ENCODE measurements at places on chromosomes 4 and X.

DNA sequence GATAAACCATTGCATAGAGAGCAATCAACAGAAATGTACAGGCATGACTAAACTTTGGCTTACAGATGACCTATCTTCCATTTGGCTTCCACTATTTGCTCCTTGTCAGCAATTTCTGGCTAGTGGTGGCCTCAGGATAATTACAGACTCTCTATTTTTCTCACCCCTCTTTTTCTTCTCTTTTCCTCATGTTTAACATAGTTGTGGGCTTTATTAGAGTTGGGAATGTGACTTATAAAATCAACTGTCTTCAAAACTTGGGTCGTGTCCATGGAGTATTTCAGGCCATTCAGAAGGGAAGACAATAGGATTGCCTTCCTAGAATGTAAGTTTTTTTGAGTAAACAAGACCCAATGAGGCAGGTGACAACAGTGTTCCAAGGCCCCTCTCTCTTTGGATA is 236.2 kb downstream of the FRAS1 start:
- DNase-seq = no peak

- DNase-seq = no peak
Observed at GRCh38 chrX:68660746-68661145, 13.3 kb downstream of the STARD8 start.

DNA sequence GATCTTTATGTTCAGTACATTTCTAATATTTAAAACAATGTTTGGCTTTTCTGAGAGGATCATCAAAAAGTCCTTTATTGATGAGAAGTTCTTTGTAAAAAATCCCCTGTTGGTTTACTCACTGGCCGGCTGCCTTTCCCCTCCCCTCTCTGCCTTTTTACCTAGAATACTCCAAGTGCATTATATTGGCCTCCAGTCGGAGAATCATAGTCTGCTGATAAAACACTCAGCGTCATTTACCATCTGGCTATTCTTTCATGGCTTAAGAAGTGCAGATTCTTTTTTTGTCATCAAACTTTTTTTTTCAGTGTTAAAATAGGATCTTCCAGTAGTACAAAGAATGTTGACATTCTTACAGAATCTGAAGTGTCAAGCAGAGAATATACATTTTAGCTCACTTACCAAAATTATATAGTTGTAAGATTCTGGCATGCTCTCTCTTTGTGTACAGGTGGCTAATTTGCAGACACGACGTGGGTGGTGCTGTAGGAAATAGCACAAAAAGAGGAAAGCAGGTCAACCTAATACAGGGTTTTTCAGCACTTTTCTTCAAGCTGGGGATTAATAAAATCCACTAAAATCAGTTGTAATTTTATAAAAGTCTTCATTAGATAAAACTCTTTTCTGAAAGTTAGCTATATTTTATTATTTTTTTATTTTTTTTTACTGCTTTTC is 731.8 kb downstream of the KCTD8 start:
- no peak for DNase-seq

DNA sequence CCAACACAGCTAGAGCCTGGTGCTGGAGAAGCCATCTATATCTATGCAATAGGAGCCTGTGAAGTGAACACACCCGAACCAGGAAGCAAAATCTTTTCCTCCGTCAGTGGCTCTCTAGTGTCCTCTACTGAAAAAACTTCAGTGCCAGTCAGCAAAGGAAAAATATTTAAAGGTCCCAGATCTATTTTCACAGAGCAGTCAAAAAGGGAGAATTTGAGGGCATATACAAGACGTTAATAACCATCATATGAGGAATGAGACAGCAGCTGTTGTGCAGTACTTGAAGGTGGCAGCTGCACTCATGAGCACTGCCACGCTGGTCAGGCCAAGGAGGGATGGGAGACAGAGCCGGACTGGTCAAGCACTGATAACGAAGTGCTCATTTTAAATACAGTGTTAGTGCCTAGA is 14.4 kb downstream of the MCUB start:
- DNase-seq = no peak

DNA sequence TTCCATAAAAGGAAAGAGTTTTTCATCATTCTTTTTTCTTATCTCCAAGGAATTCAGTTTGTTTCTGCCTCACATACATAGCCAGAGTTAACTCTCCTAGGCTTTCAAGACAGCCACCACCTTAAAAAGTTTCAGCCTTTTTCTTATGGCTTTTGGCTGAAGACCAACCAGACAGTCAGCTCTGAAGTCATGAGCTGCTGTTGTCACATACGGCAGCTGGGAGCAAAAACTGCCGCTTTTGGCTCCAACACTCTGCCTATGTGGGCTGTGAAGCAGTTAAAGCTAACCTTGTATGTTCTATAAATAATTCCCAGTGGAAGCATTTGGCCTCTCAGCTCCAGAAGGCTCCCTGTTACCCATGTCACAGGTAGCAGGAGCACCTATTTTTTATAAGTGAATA is 104.1 kb downstream of the KLHL4 start:
- no peak for DNase-seq
